ENCODE measurements at places on chromosomes 13 and 19. TPM values are rescaled to one million over a fixed set of nuclear protein-coding genes. Genes with fewer than 3 reads are reported as not detected.

- DNase-seq: no peak
Measured at GRCh38 chr19:52889931-52890330, 7.5 kb downstream of the ZNF320 start.

DNA sequence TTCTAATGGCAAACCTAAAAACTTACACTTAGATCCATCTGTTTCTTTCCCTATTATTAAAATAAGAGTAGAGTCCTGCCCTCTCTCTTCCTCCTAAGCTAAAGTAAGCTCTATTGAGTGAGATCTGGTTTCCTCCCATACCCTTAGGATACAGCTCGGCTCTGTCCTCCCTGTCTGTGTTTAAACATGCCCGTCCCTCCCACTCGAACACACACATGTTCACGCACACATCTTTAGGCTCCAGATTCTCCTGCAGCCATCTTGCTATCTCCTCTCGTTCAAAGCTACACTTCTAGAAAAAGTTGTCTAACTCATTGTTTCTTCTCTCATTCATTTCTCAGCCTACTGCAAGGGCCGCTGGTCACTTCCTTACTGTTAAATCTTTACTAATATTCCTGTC is 15.1 kb upstream of the CEBPG start:
- DNase-seq: no peak

DNA sequence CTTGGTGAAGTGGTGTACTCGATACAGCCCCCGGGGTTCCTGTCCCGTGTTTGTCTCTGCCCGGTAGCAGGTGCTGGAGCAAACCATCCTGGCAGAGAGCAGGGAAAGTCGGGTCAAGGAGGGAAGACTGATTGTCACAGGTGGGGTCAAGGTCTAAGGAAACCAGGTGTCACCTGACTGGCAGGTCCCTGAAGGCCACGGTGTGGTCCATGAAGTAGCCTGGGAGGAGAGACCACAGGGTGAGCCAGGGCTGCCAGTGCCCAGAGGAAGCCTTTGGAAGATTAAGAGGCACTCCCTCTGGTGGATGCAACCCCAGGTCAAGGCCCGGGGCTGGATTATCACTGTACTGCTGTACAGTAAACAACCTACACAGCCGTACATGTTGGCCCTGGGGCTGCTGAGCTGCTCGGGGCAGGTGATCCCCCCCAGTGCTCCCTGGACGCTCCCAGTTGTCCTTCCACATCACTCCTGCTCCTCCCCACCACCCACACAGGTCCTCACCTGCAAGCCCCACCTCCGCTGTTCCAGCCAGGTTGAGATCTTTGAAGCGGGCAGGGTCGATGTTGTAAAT is 6.0 kb upstream of the CCER2 start:
- no peak for DNase-seq

GRCh38 chr19:41276231-41276630 is 12.1 kb downstream of the HNRNPUL1 start:
- DNase-seq: no peak

DNA sequence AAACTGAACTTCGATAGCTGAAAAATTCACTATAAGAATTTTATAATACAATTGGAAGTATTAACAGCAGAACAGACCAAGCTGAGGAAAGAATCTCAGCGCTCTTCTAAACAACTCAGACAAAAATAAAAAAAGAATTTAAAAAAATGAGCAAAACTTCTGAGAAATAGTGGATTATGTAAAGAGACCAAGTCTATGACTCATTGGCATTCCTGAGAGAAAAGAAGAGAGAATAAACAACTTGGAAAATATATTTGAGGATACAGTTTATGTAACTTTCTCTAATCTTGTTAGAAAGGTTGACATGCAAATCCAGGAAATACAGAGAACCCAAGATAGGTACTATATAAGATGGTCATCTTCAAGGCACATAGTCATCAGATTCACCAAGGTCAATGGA is 25.4 kb downstream of the SLC25A15 start:
- DNase-seq: no peak

- DNase-seq: no peak
Measured at GRCh38 chr13:106484084-106484483, 51.4 kb downstream of the EFNB2 start.

DNA sequence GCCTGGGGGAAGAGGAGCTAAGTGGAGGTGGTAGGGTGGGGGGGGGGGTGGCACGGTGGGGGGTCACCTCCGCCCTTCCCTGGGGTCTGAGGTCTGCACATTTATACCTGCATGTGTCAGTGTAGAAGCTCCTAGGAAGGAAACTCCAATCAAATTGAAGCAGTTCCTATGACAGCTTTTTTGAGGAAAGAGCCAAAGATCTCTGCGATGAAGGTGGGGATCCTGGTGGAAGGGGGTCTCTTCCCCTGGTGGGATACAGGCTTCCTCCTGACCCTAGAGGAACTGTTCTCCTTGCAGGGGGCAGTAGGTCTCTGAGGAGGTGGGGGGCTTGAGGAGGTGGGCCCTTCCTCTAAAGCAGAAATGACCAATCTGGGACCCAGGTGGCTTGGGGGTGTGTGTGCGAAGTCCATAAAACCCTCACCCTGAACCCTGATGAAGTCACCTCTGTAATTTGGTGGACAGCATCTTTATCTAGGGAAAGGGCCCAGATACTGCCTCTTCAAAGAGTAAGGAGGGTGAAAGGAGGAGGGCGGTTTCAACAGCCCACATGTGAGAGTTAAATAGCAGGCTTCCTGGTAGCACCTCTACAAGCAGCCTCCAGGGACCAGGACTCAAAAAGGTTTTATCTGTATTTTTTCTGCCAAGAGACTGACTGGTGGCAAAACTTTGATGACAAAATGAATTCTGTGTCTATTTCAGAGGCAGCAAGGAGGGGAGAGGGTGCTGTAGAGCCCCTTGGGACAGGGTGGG is 12.9 kb downstream of the RANBP3 start:
- no peak for DNase-seq

- no peak for DNase-seq
Measured at GRCh38 chr19:37988758-37989635, 82.0 kb downstream of the SIPA1L3 start.

DNA sequence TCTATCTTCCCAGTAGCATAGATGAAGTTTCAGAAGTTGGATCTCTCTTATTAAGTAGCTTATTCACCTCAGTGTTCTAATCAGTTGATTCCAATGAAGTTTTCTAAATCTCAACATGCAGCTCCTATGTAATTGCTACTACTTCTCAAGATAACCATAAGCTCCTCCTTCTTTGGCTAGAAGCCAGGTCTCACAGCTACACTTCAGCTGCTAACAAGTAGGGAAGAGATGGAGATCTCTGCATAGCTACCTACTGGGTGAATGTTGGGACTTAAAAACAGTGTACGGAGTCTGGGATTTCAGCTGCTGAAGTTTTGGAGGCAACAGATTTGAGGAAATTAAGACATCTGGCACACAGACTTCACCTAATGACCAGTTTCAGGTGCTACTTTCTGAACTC is 661.0 kb downstream of the SLITRK1 start:
- DNase-seq: peak; percentile 2

DNA sequence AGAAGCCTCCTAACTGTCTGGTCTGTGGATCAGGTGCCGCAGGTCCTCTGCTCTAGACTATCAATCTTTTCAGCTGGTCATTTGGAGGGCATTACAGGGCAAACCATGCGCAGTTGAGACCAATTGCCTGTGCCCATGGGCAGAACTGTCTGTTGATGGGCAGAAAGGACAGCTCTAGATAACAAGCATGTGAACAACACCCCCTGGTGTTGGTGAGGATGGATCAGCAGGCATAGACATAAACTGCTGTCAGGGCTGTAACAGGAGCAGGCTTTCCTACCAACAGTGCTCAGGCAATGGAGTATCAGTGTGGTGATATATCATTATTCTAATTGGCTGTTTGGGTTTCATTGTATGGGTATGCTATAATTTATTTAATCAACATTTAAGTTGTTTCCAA is 104.7 kb upstream of the KL start:
- peak; percentile 20 for DNase-seq

DNA sequence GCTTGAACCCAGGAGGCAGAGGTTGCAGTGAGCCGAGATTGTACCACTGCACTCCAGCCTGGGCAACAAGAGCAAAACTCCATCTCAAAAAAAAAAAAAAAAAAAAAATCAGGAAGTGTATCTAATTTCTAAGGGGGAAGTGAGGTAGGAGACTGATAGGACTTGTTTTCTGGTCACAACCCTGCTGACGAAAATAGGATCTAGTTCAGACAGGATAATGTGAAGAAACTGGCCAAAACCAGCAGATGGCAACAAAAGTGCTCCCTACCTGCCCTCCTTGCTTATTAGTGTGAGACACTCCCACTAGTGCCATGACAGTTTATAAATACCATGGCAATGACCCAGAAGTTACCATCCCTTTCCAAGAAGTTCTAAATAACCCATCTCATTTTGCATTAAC is 36.0 kb upstream of the KPNA3 start:
- peak; percentile 45 for DNase-seq

- DNase-seq: no peak
Measured at GRCh38 chr19:35438527-35438926, 9.5 kb upstream of the FFAR2 start.

DNA sequence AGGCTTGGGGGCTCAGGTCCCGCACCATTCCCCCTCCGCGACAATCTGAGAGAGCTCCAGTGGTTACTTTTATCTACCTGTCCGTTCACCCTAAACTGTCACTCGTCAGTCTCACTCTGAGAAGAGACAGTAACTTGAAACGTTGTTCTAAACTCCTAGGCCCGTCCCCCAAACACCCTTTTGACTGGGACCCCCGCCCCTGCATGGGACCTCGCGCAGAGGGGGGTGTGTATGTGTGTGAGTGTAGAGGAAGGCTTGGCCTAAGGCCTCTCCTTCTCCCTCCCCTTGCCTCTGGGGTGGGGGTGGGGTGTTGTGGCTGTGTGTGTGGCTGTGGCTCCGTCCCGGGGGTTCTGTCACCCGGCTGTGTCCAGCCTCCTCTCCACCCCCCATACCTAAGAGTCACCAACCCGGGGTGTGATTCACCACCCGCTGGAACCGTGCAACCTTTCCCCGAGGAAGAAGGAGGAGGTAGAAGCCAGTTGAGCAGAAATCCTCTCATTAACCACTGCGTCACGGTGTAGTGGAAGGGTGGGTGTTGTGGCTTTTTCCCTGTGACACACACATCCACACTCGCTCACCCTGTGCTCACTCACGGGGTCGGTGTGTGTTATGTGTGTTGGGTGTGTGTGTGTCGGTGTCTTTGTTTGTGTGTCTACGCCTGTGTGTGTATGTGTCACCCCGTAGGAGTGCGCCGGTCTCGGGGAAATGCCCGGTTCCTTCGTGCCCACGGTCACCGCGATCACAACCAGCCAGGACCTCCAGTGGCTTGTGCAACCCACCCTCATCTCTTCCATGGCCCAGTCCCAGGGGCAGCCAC is 2.4 kb downstream of the FOSB start:
- no peak for DNase-seq

DNA sequence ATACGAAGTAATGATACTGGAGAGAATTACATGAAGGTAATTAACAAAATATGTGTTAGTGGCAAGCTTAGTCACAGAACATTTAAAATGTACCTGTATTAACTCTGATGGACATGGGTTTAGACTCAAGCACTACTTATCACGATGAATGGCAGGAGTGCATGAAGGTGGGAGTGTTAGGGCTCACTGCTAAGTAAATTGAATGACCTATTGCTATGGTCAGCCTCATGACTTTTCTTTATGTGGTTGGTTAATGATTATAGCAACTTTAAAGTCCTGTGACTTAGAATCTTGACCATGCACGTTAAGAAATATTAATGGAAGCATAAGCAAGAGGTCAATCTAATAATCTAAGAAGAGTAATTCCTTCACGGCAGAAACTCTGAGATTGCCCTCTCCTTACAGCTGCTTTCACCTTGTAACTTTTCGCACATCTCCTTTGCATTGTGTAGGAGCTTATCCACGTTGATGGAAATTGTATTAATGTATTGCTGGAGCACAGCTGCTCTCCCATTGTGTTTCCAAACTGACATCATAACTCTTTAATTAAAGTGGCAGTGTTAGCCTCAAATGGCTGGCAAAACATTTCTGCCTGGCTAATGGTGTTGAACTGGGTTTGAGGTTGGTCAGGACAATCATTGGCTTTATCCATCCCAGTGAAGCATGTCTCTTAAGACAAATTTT is 114.5 kb downstream of the RXFP2 start:
- no peak for DNase-seq

- DNase-seq: no peak
Measured at GRCh38 chr13:102293723-102294122, 108.1 kb downstream of the FGF14 start.

DNA sequence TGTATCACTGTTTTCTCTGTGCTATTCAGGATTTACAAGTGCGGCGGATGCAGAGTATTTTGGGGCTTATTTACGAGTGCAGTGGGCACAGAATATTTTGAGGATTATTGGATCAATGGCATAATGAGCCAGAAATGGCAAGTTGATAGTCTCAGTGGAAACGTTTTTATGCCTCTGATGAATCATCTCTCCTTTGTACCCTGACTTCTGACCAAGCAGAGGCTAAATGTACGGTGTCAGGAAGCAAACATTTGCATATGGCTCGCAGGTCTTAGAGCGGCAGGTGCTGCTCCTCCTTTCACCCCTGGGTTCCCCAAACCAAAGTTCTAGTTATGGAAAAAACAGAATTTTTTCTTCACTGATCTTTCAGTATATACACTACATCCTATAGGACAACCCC is 94.5 kb downstream of the LIG4 start:
- no peak for DNase-seq

OVOL3 gene
- total RNA-seq: not detected

ZNF211 gene
- total RNA-seq: 14.5 TPM

POSTN gene
- not detected for total RNA-seq

IRF2BP1 gene
- total RNA-seq: 37.7 TPM

EML2 gene
- total RNA-seq: 34.2 TPM

FAM83E gene
- total RNA-seq: 3.2 TPM

CEACAM3 gene
- total RNA-seq: 0.27 TPM

DCLK1 gene
- total RNA-seq: under 0.01 TPM

LEUTX gene
- total RNA-seq: not detected

SLC25A41 gene
- not detected for total RNA-seq

LILRB4 gene
- 0.81 TPM for total RNA-seq

BRME1 gene
- total RNA-seq: 2.4 TPM

KEAP1 gene
- 235 TPM for total RNA-seq

GNG7 gene
- 5.1 TPM for total RNA-seq

APOE gene
- total RNA-seq: 6.2 TPM

STOML3 gene
- 0.54 TPM for total RNA-seq

ZNF132 gene
- 5.9 TPM for total RNA-seq

AXL gene
- 7.0 TPM for total RNA-seq

ZSCAN4 gene
- not detected for total RNA-seq

ALG5 gene
- total RNA-seq: 11.6 TPM

TMEM255B gene
- 0.54 TPM for total RNA-seq

All from hematopoietic multipotent progenitor cell (in vitro differentiated cells).